ENCODE measurements at places on chromosomes 13 and 19. TPM values are rescaled to one million over a fixed set of nuclear protein-coding genes. Genes with fewer than 3 reads are reported as not detected.

NCCRP1 gene
- total RNA-seq, result not detected

SIGLEC8 gene
- total RNA-seq, result 4.3 TPM

RDH8 gene
- not detected for total RNA-seq

MICOS13 gene
- 22.6 TPM for total RNA-seq

TPTE2 gene
- 0.27 TPM for total RNA-seq

THOP1 gene
- 48.8 TPM for total RNA-seq

C19orf73 gene
- 1.4 TPM for total RNA-seq

PRODH2 gene
- total RNA-seq, result not detected

DENND1C gene
- total RNA-seq, result 42.4 TPM

FLT3LG gene
- 16.0 TPM for total RNA-seq

PSG11 gene
- total RNA-seq, result not detected

Measured in spleen (tissue), 13 donors.